ENCODE measurements at places on chromosomes 4 and X.

GRCh38 chr4:15414551-15415091 is 13.2 kb upstream of the C1QTNF7 start:
- DNase-seq, result no peak

- no peak for DNase-seq
Measured at GRCh38 chr4:26261405-26261804, 59.4 kb upstream of the RBPJ start.

- DNase-seq, result no peak
Measured at GRCh38 chr4:169249214-169249973, 21.4 kb downstream of the SH3RF1 start.

- DNase-seq, result no peak
Measured at GRCh38 chr4:3436798-3437581, 4.8 kb upstream of the HGFAC start.

- DNase-seq, result no peak
Measured at GRCh38 chrX:40298069-40298468, 200.3 kb upstream of the BCOR start.

GRCh38 chrX:78327370-78328086 is at the start of gene CYSLTR1:
CYSLTR1 (minus strand) TSS chrX:78327611; CDS start chrX:78273746, 53,865 bp downstream.
- no peak for DNase-seq

DNA sequence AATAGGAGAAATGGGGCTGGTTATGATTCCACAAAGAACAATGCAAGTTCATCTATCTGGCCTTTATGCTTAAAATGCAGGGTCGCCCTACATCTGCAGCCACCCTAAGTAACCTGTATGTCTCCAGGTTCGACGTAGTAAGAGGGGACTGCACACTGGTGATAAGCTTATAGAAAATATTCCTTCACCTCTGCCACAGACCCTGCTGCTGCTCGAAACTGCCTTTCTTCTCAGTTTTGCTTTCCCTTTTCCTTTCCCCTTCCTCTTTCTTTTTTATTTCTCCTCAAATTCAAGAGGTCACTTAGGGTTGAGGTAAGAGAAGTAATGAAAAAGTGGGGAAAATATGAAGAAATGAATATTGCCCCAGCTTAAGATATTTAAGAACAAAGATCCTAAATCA is 123.5 kb downstream of the DCHS2 start:
- DNase-seq, result no peak

- no peak for DNase-seq
Measured at GRCh38 chr4:176467001-176467400, 147.2 kb downstream of the SPCS3 start.

DNA sequence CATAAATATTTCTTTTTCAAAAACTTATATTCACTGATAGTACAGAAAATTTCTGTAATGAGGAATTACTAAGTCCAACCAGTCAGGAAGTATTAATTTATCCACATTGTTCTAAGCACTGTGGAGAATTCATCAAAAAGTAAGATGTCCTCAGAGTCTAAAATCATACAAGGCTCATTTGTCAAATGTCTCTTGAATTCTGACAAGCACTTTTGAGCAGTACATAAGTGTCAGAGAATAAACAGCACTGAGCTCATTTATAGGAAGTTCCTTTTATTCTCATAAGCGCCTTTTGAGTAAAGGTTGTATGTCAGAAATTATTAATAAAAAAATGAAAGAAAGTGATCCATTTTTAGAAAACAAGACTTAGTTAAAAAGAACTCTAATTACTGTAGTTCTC is 523.2 kb upstream of the EPHA5 start:
- no peak for DNase-seq

DNA sequence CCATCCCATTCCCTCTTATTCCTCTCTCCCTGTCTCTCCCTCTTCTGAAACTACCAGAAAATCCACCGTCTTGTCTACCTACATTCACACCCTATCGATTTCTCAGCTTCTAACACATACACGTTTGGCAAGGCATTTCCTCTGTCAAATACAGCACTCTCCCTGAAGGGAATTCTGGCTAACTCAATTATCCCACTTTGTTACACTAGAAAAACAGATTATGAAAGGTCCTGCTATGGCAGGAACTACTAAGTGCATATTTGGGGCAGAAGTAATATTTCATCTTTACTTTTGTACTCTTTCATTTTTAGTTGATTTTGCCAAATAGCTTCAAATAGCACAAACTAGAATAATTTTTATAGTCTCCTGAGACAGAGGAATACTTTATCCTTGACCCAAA is 46.6 kb upstream of the KLHL8 start:
- DNase-seq, result no peak

GRCh38 chr4:90842960-90843359 is 715.8 kb downstream of the CCSER1 start:
- no peak for DNase-seq

GRCh38 chr4:6706173-6706572 is 3.5 kb downstream of the MRFAP1L1 start:
- no peak for DNase-seq
